Stimulated activated CD8-positive, alpha-beta memory T cell treated with anti-CD3 and anti-CD28 coated beads, Interleukin-7, amount 100 ng/mL, for 24 hours (primary cell): ENCODE measurements at places on chromosomes 2 and 18.
A peak's percentile ranks its signal among the peaks of the same experiment; 100 is the strongest.

- no peak for DNase-seq
These were observed 51.9 kb downstream of the SLC4A1AP start for GRCh38 chr2:27715318-27716210.

GRCh38 chr18:22408059-22408458, 9.7 kb downstream of the CTAGE1 start:
- no peak for DNase-seq

- no peak for DNase-seq
These were observed 102.4 kb upstream of the SCN1A start for GRCh38 chr2:166230024-166230723.

- no peak for DNase-seq
These were observed 8.2 kb downstream of the APLF start for GRCh38 chr2:68475576-68475975.

GRCh38 chr2:218367415-218368149, 10.9 kb downstream of the CATIP start:
- peak; percentile 39 for DNase-seq
